Osteoblast (primary cell): ENCODE measurements at places on chromosomes 7 and 10. TPM values are rescaled to one million over a fixed set of nuclear protein-coding genes. Genes with fewer than 3 reads are reported as not detected.

UPK3B gene
- total RNA-seq = 0.88 and 1.4 TPM in 2 replicates

TMEM196 gene
- not detected in 2 replicates for total RNA-seq

CD36 gene
- total RNA-seq = 22.8 and 39.8 TPM in 2 replicates

LRRN3 gene
- 2.2 and 2.4 TPM in 2 replicates for total RNA-seq

GRCh38 chr10:1393481-1393880 lies 337.3 kb downstream of the WDR37 start:
- DNase-seq = no peak
